Activated naive CD4-positive, alpha-beta T cell treated with anti-CD3 and anti-CD28 coated beads for 36 hours (primary cell): ENCODE measurements at places on chromosomes 6 and 20. TPM values are rescaled to one million over a fixed set of nuclear protein-coding genes. Genes with fewer than 3 reads are reported as not detected.
A peak's percentile ranks its signal among the peaks of the same experiment; 100 is the strongest.

The IL17A gene
- total RNA-seq, result 0.12 TPM

The FOXQ1 gene
- not detected for total RNA-seq

The MCM3 gene
- total RNA-seq, result 258 TPM

The PLTP gene
- 4.8 TPM for total RNA-seq

The C6orf141 gene
- total RNA-seq, result 0.91 TPM

The CST5 gene
- total RNA-seq, result not detected

The ADGB gene
- not detected for total RNA-seq

The ERMARD gene
- 22.8 TPM for total RNA-seq

The MAS1 gene
- total RNA-seq, result not detected

The DEF6 gene
- total RNA-seq, result 89.9 TPM

DNA sequence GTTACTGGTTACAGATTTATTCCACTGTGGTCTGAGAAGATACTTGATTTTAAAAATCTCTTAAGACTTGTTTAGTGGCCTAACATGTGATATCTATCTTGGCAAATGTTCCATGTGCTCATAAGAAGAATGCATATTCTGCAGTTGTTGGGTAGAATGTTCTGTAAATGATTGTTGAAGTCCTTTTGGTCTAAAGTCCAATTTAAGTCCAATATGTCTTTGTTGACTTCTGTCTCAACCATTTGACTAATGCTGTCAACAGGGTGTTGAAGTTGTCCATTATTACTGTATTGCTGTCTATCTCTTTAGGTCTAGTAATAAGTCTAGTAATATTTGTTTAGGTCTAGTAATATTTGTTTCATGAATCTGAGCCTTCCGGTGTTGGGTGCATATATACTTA is 387.8 kb upstream of the RUNX2 start:
- DNase-seq, result no peak

DNA sequence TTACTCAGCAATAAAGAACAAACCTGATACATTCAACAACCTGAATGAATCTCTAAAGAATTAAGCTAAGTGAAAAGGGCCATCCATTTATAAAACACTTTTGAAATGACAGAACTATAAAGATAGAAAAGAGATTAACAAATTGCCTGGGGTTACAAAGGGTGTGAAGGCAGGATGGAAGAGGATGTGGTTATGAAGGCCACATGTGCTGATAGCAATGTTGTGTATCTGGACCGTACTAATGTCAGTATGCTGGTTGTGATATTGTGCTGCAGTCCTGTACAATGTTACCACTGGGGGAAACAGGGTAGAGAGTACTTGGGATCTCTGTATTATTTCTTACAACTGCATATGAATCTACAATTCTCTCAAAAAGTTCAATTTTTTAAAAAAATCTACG is 36.4 kb downstream of the ELOVL5 start:
- no peak for DNase-seq

- no peak for DNase-seq
Measured at GRCh38 chr6:1840491-1841121, 230.9 kb downstream of the FOXC1 start.

DNA sequence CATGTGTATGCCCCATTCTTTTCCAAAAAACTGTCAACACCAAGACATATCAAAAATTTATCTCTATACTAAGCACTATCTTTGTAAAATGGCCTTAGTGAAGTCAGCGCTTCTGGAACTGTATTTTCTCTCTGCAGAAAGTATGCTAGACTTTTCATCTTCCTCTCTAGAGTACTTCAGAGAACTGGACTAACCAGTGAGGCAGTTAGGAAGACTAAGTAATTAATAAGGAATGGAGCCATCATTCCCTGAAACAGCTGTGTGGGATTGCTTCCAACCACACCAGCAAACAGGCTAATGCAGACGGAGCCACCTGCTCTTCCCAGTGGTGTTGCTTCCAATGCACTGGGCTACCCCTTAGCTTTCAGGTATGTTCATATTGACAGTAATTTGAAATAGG is 169.1 kb upstream of the FUT9 start:
- DNase-seq, result no peak

DNA sequence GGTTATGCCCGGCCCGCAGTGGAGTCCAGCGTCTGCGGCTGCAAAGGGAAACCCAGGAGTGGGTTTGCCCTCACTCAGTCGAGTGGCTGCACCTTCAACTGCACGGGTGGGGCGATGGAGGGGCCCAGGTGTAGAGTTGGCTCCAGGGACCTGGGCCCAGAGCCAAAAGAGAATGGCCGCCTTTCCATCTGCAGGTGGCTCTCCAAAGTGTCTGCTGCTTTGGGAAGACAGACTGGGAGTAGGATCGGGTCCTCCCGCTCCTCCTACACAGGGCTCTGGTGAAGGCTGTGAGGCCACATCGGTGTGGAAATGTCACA is 80.1 kb downstream of the PTPN1 start:
- DNase-seq, result no peak

- DNase-seq, result no peak
Measured at GRCh38 chr20:833121-833449, 430 bp upstream of the FAM110A start.

GRCh38 chr6:148027201-148027600 is 315.4 kb upstream of the SASH1 start:
- no peak for DNase-seq

DNA sequence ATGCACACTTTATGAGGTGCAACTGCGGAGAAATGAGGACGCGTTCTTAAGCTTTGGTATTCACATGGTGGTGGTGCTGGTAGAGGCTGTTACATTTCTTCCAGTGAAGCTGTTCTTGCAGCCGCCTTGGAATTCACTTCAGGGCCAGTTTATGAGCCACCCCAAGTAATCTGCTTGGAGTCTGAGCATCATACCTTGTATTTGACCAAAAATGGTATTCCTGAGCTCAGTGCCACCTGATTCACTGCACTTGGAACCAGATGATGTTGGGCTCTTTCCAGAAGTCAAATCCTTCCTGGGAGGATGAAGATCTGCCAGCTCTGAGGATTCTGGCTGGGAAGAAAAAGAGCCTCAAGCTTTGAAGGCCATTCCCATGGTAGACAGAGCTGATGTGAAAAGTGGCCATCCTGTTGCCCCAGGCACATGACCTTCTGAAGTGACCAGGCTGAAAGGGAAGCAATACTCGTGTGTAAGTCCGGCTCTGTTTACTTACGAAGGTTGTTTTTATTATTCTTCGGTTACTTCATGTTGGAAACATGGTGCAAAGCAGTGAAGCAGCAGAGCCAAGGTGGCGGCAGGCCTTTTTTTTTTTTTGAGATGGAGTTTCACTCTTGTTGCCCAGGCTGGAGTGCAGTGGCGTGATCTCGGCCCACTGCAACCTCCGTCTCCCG is 7.7 kb downstream of the MANBAL start:
- DNase-seq, result no peak

DNA sequence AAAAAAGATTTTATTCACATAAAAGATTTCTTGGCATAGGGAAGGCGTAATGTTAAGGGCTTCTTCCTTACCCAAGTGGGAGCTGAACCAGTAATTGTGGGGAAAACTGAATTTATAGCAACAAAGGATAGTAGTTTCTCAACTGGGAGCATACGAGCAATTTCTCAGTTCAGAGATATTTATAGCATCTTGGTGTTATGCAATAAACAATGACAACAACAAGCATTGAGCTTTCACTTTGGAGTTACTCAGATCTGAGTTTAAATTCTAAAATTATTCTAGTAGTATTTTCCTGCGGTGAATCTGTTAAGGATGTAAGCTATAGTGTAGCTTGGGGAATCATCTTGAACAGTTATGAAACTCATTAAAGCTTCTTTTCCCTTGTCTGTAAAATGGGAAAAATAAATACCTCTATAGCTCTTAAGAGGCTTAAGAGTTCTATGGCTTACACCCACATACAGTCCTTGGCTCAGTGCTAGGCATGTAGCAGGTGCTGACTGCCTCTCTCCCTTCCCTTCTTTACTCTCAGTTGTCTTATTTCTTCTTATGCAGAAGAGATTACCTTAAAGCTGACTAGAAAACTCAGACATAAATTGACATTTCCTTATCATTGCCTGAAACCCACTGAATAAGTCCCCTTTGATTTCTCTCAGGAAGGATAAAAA is 58.8 kb downstream of the SAMD5 start:
- no peak for DNase-seq

DNA sequence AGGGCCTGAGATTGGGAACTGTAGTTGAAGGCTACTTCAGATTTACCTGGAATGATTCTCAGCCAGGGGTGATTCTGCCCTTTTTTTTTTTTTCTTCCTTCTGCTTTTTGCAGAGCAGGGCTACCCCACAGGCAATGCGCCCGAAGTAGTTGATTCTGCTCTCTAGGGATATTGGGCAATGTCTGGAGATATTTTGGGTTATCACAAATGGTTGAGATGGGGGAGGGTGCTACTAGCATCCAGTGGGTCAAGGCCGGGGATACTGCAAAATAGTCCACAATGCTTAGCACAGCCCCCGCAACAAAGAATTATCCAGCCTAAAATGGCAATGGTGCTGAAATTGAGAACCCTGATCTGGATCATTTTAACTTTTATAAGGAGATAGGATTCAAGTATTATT is 71.2 kb upstream of the ZMYND8 start:
- DNase-seq, result no peak

DNA sequence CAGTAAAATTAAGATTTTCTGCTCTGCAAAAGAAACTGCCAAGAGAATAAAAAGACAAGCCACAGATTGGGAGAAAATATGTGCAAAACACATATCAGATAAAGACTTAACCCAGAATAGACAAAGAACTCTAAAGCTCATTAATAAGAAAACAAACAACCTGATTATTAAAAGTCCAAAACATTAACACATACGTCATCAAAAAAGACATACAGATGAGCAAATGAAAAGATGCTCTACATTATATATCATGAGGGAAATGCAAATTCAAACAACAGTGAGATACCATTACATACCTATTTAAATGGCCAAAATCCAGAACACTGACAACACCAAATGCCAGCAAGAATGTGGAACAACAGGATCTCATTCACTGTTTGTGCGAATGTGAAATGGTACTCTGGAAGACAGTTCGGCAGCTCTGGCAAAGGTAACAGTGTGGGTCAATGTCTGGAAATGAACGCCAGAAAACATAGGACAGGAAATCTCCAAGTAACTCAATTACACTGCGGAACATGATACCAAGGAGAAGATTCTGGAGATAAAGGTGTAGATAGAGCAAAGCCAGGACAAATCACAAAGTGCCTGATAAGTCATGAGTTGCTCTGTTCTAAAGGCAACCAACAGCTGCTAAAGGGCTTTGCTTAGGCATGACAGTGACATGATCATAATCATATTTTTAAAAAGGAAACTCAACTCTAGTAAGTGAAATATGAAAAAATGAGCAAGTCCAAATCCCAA is 96.8 kb downstream of the PDE10A start:
- no peak for DNase-seq

DNA sequence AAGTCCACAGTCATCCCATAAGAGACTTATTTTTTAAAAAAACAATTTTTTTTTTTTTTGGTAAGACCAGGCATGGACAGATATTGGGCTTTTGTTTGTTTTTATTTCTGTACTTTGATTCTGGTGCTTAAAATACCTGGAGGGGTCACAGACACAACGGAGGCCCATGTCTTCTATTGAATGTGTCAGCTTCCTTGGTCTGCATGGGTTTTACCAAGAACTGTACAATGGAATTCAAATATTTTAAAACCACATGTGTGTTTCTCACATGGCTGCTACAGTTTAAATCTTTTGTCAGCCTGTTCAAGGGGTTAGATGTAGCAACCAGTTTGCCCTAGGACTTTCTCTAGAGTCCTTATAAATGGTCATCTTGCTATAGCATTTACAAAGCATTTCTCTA is 139.8 kb downstream of the SOX4 start:
- DNase-seq, result no peak

DNA sequence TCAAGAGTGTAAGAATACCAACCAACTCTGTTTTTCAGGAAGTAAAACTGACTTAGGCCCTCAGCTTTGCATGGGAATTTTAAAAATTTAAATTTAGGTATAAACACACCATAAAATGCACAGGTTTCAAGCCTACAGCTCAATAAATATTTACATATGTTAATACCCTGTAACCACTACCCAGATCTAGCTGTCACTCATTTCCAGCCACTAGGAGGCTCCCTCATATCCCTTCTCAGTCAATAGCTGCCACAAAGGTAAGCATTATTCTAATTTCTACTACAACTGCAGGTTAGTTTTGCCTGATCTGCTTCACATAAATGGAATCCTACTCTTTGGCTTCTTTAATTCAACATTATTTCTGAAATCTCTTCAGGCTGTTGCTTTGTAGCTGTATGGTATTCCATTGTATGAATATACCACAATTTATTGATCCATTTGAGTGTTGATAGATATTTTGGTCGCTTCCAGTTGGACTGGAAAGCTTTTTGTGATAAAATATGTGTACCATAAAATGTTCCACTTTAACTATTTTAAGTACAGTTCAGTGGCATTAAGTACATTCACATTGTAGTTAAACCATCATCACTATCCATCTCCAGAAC is 32.5 kb upstream of the MEI4 start:
- peak; percentile 10 for DNase-seq

GRCh38 chr6:42429836-42430235 is 21.9 kb downstream of the TRERF1 start:
- no peak for DNase-seq

DNA sequence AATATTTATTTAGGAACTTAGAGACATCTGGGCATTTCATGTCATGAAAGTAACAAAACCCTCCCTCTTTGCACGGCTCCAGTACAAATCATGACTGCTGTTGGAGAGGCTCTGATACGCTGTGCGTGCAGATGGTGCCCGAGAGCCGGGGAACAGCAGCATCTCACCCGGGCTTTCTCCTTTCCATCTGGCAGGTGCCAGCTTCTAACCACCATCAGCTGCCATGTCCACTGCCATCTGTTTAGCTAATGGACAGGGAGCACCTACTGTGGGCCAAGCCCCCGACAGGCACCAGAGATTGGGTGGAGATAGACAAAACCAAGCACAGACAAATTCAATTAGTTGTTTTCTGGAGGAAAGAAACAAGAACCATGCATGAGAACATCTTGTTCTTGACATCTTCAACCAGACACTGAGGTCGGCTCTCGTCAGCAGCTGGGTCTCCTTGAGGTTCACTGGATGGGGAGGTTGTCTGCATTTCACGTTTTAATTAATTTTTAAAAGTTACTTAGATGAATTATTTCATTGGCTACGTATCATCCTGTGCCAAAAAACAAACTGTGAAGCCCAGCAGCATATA is 323.7 kb downstream of the THBS2 start:
- DNase-seq, result no peak

DNA sequence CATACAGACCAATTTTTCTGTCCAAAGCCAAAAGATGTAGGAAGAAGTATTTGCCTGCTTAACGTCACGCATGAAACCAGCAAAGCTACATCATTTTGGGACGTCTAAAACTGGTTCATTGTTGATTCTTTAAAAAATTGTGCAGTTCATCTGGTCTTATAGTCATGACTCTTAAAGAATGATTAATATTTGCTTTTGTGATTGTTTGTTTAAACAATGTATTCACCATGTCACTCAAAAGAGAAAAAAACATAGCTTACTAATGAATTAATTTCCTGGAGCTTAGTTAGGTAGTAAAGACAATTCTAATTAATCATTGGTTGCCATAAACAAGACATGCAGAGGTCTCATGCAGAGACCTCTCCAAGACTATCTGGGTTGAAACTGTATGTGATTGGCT is 157.3 kb downstream of the RPS12 start:
- DNase-seq, result no peak
